ENCODE measurements at places on chromosomes 2 and 18. TPM values are rescaled to one million over a fixed set of nuclear protein-coding genes. Genes with fewer than 3 reads are reported as not detected.

The CPLX4 gene
- not detected for total RNA-seq

The ZNF892 gene
- 3.9 TPM for total RNA-seq

The THADA gene
- total RNA-seq, result 16.9 TPM

The POLR1B gene
- total RNA-seq, result 12.4 TPM

The CCDC121 gene
- 1.5 TPM for total RNA-seq

All from glomerular endothelial cell (primary cell).